Transverse colon (tissue), 4 donors: ENCODE measurements at places on chromosomes 4 and X.

GRCh38 chr4:164482758-164483157 is 271.2 kb upstream of the SMIM31 start:
- no peak for DNase-seq

DNA sequence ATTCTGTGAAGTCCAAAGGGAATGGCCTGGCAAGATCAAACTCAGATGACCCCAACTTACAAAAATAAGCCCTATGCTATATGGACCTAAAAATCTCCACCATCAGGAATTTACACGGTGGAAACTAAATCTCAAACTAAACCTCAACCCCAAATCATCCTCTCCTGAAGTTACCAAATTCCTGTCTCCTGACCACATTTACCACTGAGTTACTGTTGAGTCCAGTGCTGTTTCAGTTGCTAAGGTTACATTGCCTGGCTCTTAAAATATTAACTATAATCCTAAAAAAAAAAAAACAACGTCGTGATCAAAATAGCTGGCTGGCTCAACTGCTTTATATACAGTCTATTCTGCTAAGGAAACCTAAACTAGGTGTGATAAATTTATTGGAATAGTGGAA is 315.2 kb upstream of the SLIT2 start:
- no peak for DNase-seq

DNA sequence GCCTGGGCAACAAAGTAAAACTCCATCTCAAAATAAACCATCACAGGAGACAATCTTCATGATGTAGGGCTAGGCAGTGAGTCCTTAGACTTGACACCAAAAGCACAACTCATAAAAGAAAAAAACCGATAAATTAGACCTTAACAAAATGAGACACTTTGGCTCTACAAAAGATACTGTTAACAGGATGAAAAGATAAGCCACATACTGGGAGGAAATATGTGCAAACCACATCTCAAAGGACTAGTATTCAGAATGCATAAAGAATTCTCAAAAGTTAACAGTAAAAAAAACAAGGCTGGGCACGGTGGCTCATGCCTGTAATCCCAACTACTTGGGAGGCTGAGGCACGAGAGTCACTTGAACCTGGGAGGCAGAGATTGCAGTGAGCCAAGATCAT is 13.2 kb downstream of the EFHC2 start:
- DNase-seq, result no peak

DNA sequence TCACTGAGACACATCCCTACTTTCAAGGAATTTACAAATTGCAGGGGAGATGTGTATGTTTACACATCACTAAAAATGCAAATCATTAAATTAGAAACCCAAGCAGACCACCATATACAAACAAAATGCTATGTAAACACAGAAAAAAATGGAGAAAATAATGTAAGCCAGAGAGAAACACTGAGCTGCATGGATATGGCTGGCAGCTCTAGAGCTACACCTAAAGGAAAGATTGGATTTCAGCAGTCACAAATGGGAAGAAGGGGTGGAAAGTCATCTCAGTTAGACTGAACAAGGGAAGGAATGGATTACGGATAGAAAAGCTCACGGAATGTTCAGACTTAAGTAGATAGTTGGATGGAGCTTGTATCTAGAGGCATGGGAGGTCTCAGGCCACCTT is 186.3 kb downstream of the MOSPD2 start:
- DNase-seq, result no peak

DNA sequence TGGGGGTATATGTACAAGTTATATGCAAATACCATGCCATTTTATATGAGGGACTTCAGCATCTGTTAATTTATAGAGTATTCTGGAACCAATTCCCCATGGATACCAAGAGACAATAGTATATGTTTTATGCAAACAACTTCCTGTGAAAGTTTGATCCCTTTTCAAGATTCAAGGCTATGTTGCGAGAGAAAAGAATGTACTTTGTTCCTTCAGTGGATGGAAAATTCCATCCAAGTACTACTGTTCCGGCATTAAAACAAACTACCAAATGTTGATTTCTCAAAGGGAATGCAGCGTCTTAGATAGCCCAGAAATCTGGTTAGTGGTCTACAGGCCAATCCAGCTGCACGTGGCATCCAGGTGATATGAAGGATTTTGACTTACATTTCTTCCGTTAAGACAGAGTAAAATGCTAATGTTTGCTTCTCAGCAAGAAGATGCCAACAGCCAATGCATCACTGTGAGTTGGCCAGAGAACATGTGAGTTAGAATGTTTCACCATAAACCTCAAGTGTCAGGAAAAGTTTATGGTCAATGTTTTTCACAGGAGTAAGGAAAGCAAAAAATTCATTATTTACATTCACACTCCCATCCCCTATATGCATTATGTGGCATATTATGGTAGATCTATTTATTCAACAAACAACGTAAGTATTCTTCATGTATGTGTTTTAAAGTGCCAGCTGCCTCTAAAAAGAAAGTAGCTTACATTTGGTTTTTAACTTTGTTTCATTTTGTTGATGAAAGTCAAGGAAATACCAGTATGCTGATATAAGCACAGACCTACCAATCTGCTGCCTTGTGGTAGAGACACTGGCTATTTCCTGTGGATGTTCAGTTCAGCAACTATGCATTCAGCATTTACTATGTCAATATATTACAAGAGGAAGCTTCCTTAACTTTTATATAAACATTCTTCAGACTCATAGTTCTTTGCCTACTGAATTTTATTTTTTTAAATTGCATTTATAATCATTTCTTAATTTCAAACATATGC is 44.4 kb downstream of the METTL14 start:
- DNase-seq, result no peak

GRCh38 chr4:10129196-10130177 is 12.9 kb upstream of the WDR1 start:
- no peak for DNase-seq

- no peak for DNase-seq
Measured at GRCh38 chr4:10281996-10282395, 165.4 kb upstream of the WDR1 start.

- DNase-seq, result no peak
Measured at GRCh38 chr4:126097155-126097799, 782.5 kb downstream of the FAT4 start.

- no peak for DNase-seq
Measured at GRCh38 chrX:122813876-122814275, 370.2 kb upstream of the GRIA3 start.
